ENCODE measurements at places on chromosomes 1 and 21.

- no peak for DNase-seq
These were observed 38.7 kb downstream of the ALPL start for GRCh38 chr1:21547876-21548275.

GRCh38 chr1:46219551-46220520 lies 16.7 kb downstream of the LURAP1 start:
- DNase-seq, result no peak

DNA sequence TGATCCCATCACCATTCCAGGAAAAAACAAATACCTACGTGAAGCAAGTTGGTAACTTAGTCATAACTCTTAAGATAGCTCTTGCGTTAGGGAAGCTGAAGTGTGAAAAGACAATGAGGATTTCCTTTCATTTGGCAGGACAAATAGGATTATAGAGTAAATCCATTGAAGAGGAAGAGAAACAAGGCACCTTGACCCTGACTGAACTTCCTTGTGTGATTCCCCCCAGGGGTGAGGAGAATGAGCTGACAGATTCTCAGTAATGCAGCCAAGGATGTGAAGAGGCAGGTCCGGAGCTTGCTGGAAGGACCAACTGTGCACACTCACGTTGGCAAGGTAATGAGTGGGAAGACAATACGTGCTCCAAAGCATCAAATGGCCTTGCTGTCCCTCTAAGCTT lies 55.0 kb upstream of the HMCN1 start:
- no peak for DNase-seq

- no peak for DNase-seq
These were observed 269.5 kb downstream of the NPHP4 start for GRCh38 chr1:5722635-5723164.

Measured in effector CD4-positive, alpha-beta T cell (primary cell).